CD4-positive, alpha-beta T cell treated with Interleukin-2 at 100 ng/mL for 4 hours (primary cell): ENCODE measurements at places on chromosomes 16 and 17.

- peak; percentile 85 for DNase-seq
Measured at GRCh38 chr17:43360376-43360738, 38.4 kb upstream of the ARL4D start.

DNA sequence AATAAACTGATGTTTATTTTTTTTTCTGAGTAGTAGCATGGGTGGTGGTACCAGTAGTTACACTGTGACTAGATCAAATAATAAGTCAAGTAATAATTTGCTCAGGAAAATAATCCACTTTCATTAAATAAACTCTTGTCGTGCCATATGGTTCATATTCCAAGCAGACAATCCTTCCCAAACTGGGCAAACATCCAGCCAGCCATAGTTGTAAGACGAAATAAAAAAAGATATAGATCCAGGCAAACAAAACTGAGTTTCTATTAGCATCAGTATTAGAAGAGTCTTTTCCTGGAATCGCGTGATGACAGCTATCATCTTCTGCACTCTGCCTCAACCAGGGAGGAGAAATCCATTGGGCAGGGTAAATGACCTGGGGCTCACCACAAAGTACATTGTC is 508.4 kb upstream of the GOT2 start:
- DNase-seq: no peak

DNA sequence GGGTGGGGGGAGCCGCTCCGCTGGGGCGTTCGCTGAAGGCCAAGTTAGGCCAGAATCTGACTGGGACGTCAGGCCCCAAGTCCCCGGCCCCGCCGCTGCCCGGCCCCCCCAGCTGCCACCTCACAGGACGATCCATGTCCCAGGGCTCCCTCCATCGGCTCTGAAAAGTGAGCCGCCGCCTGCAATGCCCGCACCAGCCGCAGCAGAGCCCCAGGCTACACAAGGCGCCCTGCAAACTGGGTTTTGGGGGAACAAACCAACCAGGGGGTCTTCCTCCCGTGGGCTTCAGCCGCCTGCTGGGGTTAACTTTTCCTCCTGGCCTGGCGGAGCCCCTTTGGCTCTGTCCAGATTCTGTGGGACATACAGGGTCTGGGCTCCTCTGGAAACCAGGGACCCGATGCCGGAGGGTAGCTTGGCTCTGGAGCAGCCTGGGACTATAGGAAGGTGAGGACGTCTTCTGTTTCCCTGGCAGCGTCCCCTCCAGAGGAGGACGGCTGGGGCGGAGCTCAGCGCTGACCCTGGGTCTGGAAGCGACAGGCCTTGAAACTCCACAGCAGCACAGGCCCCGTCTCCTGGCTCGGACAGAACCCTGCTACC is 835 bp downstream of the NME4 start:
- DNase-seq: no peak

DNA sequence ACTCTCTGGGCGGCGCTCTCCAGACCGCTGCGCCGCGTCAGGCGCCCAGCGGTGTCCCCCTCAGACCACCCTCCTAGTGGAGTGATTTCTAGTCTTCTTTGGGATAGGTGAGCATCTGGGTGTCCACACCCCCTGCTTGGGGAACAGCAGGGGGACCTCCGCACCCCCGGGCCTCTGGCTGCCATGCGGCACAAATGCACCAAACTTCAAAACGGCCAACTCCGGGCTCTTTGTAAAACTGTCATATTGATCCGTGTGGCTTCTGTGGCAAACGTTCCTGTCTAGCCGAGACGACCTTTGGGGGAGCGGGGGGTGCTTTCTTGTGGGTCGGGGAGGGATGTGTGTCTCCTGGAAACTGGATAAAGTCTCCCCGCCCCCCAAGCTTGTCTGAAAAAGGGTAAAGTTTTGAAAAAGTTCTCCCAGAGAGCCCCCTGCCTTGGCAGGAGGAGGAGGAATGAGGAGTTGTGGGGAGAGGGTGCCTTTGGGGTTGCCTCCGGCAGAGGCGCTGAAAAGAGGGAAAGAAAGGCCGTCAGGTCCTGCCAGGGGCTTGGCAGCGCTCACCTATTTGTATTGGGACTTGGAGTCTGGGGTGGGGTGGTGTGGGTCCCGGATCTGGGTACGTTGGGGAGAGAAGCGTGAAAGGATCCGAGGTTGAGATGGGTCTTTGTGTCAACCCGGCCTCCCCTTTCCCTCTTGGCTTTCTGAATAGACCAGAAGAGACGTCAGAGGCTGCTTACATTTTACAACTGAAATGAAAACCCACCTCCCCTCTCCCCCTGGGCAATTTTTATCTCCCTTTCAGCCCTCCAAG is 2.2 kb upstream of the CHD3 start:
- peak; percentile 56 for DNase-seq

- DNase-seq: no peak
Measured at GRCh38 chr17:74444406-74444805, 12.5 kb downstream of the GPRC5C start.

DNA sequence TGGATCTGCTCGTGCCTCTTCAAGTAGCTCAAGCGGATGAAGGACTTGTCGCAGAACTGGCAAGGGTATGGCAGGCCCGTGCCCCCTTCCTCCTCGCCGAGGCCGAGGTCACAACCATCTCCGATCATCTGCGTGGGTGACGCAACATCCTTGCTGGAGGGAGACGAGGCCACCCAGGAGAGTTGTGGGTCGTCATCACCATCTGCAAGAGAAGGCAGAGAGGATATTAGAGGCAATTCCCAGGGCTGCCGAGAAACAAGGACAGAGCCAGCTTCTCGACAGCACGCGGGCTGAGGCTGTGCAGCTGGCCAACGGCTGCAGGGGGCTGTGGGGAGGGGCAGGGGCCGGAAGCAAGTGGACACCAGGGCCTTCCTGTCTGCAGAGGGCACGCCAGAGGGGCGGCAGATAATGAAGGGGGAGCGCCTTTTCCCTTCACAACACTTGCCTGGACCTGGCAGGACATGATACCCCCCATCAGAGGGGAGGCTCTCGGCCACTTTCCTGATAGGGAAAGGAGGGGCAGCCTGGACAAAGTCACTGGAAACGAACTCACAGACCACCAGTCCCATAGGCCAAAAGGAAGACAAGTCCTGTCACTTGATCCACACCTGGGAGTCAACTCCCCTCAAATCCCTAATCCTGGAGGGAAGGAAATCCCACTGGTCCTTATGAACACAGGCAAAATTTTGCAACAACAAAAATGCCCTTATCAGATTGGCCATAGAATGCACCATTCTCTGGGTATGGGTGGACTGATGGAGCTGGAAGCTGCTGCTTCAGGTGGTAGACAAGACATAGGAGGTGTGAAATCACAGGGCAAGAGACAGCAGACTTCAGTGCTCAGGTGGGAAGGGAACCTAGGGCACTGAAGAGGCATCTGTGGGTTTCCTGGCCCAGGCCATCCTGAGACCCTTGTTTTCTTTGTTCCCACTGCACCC is 217.0 kb downstream of the ZNF423 start:
- no peak for DNase-seq

- DNase-seq: no peak
Measured at GRCh38 chr16:28196387-28196987, 15.3 kb downstream of the XPO6 start.

GRCh38 chr17:41263212-41263611 is 2.0 kb upstream of the KRTAP9-6 start:
- no peak for DNase-seq

DNA sequence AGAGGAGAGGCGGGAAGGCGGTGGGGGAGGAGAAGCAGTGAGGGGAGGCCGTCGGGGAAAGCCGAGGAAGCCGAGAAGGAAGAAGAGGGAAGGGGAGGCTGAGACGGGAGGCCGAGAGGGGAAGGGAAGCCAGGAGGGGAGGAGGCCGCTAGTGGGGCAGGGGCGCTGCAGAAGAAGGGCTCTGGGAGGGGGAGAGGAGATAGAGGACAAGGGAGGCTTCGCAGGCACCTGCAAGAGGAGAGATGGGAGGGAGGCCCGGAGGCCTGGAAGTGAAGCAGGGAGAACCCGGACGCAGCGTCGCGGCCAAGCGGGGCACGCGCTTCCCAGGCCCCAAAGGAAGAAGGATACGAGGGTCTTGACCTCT is 2.3 kb downstream of the C17orf58 start:
- no peak for DNase-seq
